ENCODE measurements at places on chromosomes 2 and 18. TPM values are rescaled to one million over a fixed set of nuclear protein-coding genes. Genes with fewer than 3 reads are reported as not detected.

Gene CLK1
- 126 TPM for total RNA-seq

Gene FN1
- total RNA-seq, result 0.21 TPM

Gene AQP12A
- not detected for total RNA-seq

DNA sequence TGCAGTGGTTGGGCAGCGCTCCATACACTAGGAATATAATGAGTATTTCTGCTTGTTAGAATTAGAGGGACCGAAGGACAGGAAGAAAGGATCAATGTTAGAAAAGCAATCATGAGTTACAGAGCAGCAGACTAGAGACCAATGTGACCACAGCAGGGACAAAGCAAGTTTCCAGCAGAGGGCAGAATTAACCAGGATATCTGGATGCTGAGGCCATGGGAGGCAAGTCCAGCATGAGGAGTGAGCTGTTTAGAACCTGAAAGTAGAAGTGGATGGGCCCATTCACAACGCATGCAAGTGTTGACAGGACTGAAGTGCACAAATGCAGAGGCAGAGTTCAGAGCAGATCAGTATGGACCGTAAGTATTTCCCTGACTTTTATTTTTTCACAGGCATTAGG lies 910.4 kb upstream of the GYPC start:
- no peak for DNase-seq

DNA sequence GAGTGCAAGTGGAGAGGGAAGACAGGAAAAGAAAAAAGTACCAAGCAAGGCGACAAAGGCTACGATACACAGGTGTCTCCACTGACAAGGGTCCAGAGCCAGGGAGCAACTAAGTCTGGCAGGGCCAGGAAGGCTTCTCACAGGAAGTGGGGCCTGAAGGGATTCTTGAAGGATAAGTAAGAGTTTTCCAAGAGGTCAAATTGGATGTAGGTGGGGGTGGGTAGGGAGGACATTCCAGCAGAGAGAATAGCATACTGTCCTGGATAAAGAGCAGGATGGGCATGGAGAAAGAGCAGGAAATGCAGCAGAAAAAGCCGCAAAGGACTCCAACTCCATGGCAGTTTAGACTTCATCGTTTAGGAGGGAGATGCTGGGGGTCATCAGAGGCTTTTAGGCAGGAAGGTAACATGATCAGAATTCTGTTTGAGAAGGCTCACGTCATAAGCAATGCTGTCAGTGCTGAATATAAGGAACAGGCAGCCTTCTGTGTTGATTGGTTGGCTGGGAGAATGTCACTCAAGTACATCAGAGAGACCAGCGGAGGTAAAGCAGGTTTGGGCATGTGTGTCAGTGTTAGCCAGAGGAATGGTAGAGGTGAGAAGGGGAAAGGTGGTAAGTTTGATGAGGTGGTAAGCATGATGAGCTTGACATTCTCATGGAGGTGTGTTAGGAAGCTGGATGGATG lies 35.1 kb downstream of the ARHGAP25 start:
- DNase-seq, result no peak

GRCh38 chr2:12176623-12177454 lies 430.4 kb downstream of the LPIN1 start:
- peak; percentile 58 for DNase-seq

DNA sequence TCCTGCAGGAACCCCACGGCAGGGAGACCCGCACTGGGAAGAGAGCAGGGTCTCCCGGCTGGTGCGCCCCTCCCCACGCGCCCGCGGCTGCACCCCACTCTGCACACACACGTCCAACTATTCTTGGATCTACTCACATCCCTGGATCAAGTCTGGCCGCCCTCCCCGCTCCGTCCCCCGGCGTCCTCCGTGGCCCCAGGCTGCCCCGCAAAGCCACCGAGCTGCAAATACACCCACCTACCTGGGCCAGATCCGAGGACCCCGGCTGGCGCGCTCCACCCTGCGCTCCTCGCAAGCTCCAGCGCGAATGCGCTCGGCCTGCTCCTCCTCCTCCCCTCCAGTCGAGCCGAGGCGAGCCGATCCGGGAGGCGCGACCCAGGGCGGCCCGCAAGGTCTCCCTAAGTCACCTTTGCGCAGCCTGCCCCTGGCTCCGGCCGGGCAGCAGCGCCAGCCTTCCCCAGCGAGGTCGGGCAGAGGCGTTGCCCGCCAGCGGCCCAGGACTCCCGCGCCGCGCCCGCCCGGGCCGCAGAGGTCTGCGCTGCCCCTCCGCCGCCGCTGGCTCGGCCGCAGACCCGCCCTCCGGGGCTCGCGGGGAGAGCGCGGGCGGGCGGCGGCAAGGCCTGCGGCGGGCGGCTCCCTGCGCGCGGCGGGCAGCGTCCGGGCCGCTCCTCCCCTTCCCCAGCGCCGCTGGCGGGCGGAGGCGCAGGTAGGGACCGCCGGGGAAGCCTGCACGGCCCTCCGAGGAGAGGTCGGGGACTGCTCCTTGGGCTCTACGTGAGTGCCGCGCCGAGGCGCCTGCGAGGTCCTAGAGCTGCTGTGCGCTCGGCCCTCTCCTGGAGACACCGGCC lies 126.0 kb downstream of the OSBPL1A start:
- peak; percentile 29 for DNase-seq

Gene GPR155
- total RNA-seq, result 19.8 TPM

DNA sequence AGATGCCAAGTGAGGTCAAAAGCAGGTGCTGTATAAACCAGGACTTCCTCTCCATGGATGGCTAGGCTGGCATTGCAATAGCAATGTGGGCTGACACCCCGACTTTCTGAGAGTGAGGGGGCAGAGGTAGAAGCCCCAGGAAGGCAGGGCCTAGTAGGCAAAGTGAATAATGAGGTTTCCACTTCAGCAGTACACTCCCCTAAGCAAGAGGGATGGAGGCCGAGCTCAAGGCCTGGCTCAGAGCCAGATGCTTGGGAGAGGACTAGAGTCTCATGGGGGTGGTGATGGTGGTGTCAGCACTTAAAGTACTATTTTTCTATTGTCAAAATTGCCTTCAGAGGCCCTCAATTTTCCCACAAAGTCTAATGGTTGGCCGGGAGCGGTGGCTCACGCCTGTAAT lies 41.6 kb upstream of the HK2 start:
- DNase-seq, result no peak

DNA sequence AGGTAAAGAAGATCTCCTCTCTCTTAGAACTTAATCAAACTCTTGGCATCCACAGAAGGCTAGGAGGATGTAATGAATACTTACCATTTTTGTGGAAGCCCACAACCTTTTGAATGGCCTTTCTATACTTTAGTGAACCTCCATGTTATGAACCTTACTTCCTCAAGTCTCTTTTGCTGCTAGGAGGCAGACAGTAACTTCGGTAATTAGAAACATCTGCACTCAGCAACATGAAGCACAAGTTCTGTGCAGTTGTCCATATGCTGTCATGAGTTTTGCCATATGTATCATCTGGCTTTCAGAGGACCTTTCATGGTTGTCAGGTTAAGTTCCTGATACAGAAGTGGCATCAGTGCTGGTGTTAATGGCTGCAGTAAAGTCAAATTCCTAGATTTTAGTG lies 50.4 kb downstream of the PDK1 start:
- DNase-seq, result no peak

Gene MYO3B
- total RNA-seq, result 0.23 TPM

- DNase-seq, result no peak
Measured at GRCh38 chr18:32618546-32618945, 147.9 kb upstream of the GAREM1 start.

Gene POMC
- total RNA-seq, result 3.4 TPM

DNA sequence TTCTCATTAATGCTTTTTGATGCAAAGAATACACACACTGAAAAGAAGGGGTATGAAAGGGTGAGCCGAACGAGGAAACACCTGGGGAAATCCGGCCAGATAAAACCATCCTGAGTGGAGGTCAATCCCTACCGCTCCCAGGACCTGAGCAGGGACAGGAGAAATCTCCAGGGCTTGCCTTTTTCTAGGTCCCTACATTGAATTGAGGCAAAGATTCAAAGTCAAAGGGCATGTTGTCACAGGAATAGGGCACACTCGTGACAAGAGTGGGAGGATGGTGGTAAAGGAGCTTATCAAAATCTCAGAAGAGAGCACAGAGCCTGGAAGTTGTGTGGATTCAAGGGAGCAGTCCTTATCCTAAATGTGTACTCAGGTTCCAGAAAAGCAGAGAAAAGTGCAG lies 61.2 kb upstream of the ACKR3 start:
- DNase-seq, result no peak

- DNase-seq, result no peak
Measured at GRCh38 chr18:71986351-71987050, 557.6 kb downstream of the CBLN2 start.

Gene TCF7L1
- total RNA-seq, result not detected

Gene RGPD3
- 0.24 TPM for total RNA-seq

GRCh38 chr2:11342551-11343367 lies 1.7 kb downstream of the ROCK2 start:
- no peak for DNase-seq

- no peak for DNase-seq
Measured at GRCh38 chr2:34254272-34254878, 655.3 kb upstream of the FAM98A start.

- peak; percentile 70 for DNase-seq
Measured at GRCh38 chr2:159209341-159210306, 76.9 kb downstream of the WDSUB1 start.

DNA sequence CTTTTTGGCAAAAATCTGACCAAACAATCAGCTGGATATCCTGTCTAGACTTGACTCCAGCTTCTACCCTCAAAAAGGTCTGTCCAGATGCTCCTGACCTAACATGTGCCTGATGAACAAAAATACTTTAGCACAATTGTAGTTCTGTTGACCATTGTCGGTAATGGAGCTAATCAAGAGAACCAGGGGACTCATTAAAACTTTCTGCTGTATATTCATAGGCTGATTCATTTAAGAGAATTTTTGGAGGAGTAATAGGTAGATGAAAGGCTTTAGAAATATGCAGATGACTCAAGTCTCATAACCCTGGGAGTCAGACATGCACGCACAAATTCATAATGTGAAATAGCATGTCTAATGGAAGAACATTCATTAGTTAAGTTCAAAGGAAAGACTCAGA lies 514.2 kb downstream of the TXNL1 start:
- no peak for DNase-seq

DNA sequence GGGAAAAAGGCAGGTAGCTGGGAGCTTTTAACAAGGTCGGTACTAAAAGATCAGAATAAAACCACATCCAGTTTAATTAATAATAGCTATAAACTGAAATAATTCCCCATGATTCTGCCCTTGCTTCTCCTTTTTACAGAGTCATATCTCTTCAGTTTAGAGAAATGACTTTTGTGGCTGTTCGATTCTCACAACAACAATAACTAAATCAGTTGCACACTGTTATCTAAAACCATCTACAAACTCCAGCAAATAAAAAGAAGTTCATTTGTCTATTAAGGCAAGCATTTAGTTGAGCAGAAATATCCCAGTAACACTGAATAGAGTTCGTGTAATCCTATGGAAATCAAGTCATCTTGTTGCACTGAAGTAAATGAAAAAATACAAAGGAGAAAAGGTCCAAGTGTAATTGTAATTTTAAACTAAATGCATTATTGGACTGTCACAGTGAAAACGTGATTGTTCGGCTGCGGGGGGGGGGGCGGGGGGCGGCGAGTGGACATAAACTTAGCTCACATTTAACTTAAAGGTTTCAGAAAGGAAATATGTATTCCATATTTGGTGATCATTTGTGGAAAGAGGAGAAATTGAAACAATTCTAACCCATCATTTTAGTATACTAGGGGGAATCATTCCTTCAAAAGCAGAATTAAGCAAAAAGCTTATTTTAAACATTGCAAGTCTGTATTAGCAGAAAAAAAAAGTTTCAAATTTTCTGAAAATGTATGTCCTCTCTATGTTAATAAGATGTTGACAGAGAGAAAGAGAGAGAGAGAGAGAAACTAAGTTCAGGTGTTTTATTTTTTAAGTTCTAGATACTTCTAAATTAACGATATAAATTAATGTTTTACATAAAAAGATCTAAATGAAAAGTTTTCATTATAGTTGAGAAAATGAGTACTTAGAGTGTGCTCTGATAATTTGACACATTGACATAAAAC lies 144.5 kb downstream of the MEIS1 start:
- DNase-seq, result no peak

DNA sequence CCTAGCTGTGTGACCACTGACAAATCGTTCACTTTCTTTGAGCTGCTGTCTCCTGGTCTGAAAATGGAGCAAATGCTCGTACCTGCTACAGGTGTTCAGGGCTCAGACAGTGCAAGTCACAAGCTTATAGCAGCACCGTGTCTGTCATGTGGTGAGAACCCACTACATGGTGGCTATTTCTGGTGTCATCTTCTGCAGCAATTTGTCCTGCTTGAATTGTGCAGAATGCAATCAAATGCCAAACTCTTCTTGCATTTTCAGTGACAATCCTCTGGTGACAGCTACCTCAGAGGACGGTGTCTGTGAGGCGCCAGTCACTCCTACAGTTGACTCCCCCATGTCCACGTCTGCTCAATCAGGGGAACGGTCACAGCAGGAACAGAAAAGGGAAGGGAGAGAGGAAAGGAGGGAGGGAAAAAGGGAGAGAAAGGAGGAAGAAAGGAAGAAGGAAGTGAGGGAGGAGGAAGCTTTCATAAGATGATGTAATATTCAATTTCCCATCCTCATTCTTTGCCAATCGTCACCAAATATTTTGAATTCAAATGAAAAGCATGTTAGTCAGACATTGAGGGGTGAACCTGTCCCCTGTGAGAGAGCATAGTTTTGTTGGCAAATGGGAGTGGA lies 122.2 kb downstream of the BCL2 start:
- DNase-seq, result peak; percentile 56

Gene AMER3
- total RNA-seq, result not detected

DNA sequence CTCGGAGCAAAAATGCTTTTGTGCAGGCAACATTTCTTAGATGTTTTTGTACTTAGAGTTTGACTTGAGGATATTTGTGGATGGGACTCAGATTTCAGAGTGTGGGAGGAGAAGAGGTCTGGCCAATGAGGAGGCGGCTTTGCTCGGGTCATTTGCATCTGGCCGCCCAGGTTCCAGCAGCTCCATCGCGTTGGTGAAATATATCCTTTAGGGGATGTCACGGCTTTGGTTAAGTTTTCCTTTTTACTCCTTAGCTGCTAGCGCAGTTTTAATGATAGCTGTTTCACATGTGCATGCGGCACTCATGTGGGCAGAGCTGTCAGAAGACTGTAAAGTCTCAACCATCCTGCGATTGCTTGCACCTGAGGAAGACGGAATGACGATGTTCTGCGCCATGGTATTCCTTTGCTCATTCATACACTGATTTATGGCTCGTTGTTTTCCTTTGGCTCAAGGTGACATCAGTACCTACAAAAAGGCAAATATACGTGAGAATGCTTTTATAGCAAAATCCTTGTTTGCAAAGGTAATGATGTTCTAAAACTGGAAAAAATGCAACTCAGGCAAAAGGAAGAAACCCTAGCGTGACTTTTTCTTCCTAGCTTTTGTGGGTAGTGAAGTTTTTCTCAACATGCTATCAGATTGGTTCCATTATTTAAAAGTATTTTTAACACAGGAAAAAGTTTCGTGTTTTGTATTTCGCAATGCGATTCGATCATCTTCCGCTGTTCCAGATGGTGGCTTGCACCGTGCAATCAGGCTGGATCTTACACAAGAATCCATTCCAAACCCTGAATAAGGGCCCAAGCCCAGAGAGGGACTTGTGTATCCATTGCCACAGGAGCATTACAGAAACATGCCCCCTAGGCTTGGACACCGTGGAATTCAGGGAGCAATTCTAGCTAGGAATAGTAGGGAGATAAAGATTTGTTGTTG lies 70.5 kb upstream of the ZNF516 start:
- DNase-seq, result no peak

Gene HOXD13
- not detected for total RNA-seq

- DNase-seq, result peak; percentile 59
Measured at GRCh38 chr2:237662671-237663093, 35.3 kb downstream of the LRRFIP1 start.

Gene SCYGR5
- not detected for total RNA-seq

- DNase-seq, result no peak
Measured at GRCh38 chr18:57585855-57586250, 649 bp downstream of the FECH start.

Gene HRH4
- total RNA-seq, result not detected

- DNase-seq, result no peak
Measured at GRCh38 chr2:64837925-64838641, 151.1 kb upstream of the SLC1A4 start.
